Mesothelial cell of epicardium (in vitro differentiated cells): ENCODE measurements at places on chromosomes 1 and 21.

DNA sequence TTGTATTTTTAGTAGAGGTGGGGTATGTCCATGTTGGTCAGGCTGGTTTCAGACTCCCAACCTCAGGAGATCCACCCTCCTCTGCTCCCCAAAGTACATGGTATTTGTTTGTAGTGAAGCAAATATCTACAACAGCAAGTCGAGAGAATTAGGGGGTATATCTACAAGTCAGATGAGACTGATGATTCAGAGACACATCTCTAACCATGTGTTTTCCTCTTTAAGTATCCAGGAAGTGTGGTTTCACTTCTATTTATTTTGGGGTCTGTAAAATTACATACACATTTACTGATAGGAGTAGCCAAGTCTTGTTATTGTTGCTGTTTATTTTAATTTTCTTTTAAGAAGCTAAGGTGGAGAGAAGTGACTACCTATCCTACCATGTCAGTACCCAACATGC is 44.9 kb downstream of the SGIP1 start:
- DNase-seq, result no peak

- DNase-seq, result peak; percentile 66
These were observed 705 bp downstream of the UROD start for GRCh38 chr1:45012639-45013278.

DNA sequence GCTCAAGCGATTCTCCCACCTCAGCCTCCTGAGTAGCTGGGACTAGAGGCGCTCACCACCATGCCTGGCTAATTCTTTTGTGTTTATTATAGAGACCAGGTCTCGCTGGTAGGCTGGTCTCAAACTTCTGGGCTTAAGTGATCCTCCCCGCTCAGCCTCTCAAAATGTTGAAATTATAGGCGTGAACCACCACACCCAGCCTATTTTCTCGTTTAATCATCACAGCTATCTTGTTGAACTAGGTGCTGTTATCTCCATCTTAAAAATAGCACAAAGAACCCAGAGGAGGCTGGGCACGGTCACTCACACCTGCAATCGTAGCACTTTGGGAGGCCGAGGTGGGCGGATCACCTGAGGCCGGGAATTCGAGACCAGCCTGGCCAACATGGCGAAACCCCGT is 28.1 kb downstream of the COL16A1 start:
- no peak for DNase-seq

DNA sequence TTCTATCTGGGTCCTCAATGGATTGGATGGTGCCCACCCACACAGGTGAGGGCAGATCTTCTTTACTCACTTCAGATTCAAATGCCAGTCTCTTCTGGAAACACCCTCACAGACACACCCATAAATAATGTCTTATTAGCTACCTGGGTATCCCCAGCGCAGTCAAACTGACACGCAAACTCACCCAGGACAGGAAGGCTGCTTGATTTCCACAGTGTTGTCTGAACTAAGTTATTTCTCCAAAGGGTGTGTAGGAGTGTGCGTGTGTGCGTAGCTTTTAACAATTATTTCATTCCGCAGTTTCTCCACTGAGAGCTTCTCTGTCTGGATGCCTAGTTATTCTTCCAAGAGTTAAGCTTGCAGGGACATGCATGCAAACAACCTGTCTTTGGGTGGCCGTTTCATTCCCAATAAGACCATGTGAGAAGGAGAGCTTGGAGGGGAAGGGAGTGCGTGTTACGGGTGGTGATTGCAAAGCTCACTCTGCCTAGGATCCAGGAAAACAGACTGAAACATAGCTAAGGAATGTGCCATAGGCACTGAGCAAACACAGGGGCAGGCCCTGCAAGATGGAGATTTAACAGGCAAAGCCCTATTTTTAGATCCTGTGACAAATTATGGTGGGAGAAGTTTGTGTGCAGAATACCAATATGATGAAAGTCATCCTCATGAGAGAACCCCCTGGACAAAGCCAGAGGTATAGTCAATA is 269.7 kb downstream of the DYRK1A start:
- DNase-seq, result no peak

DNA sequence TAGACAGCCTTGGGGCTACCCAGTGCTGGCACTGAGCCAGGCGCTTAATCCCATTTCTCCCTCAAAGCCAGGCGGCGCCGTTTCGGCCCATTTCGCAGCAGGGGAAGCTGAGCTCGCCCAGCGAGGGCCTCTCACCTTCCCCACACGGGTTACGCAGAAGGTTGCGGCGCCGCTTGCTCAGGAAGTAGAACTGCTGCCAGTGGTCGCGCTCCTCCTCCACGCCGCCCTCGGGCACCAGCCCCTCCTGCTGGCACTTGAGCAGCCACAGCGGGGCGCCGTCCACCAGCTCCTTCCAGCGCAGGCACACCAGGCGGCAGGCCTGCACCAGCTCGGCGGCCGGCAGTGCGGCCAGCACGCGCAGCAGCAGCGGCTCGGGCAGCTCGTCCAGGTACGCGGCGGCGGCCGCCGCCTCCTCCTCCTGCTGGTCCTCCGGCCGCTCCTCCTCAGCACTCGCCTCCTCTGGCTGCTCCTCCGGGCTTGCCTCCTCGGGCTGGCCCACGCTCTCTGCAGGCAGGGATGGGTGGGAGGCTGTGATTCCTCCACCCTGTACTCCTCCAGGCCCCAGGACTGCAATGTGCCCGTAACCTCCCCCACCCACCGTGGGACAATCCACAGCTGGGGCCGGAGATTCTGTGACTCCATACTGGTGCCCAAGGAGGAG is 3.8 kb downstream of the FBXO2 start:
- DNase-seq, result peak; percentile 66

DNA sequence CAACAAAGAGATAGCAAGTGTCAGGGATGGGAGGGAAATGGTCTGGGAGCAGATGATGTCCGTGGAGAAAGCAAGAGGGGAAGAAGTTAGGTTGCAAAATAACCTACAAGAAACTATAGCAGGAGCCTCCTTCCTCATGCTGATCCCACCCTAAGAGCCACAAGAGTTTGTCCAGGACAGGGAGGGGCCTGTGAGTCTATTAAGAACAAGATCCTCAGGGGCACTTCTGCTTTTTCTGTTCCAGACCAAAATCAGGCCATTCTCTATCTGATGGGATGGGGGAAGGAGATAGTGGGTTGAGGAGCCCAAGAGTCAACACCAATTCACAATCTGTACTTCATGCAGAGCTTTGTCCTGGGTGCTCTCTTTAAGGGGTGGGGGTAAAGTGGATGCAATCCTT is 7.7 kb upstream of the ATP1A4 start:
- DNase-seq, result no peak

GRCh38 chr1:221695301-221695700 is 46.6 kb downstream of the DUSP10 start:
- DNase-seq, result no peak

DNA sequence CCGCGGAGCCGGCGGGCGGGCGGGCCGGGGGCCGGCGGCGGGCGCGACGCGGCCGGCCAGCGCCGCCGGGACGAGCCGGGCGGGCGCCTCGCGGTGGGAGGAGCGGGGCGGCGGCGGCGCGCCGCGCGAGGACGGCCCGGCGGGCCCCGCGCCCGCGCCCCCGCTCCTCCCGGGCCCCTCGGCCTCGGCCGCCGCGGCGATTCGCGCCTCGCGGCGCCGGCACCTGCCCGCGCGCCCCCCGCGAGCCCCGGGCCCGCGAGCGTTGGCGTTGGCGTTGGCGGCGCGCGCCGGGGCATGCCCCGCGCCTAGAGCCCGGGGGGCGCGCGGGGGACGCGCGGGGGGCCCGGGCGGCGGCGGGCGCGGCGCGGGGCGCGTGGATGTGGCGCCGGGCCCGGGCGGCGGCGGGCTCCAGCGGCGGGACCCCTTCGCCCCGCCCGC is at the start of gene SKI:
SKI (plus strand) TSS at position 163 of the 438 bp plus-strand sequence. CDS start 448 bp downstream, outside the sequence.
- no peak for DNase-seq

DNA sequence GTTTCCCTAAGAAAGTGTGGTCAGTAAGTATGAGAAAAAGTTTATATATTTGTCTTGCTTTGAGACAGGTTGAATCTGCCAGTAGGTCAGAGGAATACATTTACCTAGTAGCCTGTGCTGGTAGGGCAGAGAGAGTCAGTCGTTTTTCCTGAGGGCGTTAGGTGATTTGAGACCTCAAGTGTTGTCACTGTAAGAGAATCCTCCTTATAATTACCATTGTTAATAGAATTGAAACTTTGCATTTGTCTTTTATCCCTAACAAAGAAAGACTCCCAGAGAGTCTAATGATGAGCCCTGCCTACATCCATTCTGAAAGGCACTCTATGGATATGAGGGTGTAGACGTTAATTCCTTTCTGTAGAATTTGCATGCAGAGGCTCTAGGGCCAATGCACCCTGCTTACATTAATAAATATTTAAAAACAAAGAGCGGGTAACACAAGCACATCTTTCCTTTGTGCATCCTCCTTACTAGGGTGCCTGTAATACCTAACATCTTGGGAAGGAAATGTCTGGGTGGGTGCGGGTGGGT is 16.4 kb downstream of the PBX1 start:
- DNase-seq, result no peak

GRCh38 chr1:206489980-206490770 is 17.2 kb upstream of the RASSF5 start:
- peak; percentile 62 for DNase-seq
